Femur (tissue), 1 donor: ENCODE measurements at places on chromosomes 1 and 21.
A peak's percentile ranks its signal among the peaks of the same experiment; 100 is the strongest.

- peak; percentile 25 for DNase-seq
Observed at GRCh38 chr1:237396426-237396825, 354.4 kb downstream of the RYR2 start.

- no peak for DNase-seq
Observed at GRCh38 chr1:240888039-240888786, 276.3 kb upstream of the GREM2 start.

- DNase-seq, result no peak
Observed at GRCh38 chr1:2288311-2288710, 60.2 kb downstream of the SKI start.

- no peak for DNase-seq
Observed at GRCh38 chr1:151847867-151848596, 5.5 kb downstream of the THEM5 start.

DNA sequence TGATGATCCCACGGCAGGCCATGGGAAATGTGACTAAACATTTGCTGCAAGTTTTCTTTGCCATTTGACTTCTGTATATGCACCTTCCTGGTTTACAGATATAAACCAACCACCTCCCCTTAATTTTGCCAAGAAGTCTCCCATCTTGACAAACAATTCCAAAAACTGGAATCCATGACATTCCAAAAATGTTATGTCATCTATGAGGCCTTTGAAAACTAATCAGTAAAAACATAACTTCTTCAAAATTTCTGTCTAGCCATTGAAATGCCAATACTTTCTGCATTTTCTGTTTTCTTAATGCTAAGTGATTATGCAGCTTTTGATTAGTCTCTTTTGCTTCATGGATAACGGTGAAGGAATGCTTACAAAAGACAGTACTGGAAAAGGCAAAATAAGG is 84.1 kb downstream of the LYST start:
- DNase-seq, result no peak

DNA sequence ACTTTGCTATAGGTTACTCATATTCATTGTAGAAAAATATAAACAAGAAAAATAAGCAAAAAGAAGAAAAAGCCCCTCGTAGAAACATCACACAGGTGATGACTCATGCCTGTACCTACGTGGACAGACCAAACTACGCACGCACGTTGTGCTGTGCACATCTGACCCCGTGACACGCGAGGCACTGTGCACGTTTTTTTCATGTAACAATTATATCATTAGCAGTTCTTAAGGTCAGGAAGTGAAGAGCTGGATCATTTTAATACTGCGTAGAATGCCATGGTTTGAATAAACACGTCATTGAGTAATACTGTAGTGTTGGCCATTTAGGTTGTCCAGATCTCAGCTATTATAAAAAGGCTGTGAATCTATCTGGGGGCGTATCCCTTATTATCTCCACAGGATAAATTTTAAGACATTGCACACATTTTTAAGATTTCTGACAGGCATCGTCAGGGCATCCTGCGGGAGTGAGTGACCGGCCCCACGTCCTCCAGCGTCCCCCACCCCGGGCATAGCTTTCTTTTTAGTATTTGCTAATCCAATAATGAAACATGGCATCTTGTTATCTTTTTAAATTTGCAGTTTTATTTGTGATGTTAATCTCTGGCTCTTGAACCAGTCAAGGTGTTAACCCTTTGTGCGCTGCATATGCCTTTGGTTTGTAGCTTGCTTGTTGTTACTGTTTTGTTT is 23.4 kb upstream of the ADARB1 start:
- DNase-seq, result no peak

GRCh38 chr1:198179556-198179981 is 22.8 kb downstream of the NEK7 start:
- peak; percentile 42 for DNase-seq

DNA sequence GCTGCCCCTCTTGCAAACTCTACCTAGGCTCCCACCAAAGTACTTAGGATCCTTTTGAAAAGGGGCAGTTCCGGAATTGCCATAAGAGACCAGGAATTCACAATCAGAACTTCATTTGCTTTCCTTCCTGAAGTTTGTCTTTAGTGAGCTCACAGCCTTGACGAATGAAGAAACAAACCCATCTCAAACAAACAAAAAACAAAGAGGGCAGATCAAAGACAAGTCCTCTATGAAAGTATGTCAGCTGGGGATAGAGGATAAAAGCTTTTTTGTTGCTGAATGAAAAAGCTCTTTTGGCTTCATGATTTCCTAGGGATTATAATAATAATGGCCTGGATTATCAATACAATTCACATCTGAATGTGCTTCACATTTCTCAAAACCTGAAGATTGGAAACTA is 357.9 kb upstream of the DUSP10 start:
- DNase-seq, result no peak

DNA sequence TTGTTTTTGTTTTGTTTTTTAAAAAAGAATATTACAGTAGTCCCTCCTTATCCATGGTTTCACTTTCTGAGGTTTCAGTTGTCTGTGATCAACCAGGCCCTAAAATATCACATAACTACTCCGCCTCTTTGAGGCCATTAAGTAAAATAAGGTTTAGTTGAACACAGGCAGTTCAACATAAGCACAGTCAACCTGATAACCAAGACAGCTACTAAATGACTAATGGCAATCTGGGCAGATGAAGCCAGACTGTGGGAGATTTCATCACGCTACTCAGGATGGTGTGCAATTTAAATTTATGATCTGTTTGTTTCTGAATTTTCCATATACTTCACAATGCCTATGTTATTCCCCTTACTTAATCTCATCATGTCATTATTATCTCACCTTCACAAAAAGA is 30.1 kb downstream of the LDLRAD1 start:
- no peak for DNase-seq

DNA sequence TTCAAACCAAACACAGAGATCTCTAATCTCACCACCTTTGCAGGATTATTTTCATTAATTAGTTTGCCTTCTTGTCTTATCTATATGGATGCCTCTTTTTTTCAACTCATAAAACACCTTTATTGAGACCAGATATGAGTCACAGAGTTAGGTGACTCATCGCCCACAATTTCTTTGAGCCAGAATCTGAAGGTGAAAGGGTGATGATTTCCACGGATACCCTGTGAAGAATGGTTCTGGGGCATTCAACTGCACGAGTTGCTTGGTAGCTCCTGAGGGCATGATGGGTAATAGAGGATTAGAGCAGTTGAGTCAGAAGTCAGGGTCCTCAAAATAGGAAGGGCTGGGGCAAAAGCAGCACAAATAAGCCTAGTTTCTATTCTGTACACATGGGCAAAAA is 128.2 kb downstream of the TBX19 start:
- no peak for DNase-seq

- no peak for DNase-seq
Observed at GRCh38 chr1:76824106-76824505, 43.2 kb upstream of the ST6GALNAC5 start.

DNA sequence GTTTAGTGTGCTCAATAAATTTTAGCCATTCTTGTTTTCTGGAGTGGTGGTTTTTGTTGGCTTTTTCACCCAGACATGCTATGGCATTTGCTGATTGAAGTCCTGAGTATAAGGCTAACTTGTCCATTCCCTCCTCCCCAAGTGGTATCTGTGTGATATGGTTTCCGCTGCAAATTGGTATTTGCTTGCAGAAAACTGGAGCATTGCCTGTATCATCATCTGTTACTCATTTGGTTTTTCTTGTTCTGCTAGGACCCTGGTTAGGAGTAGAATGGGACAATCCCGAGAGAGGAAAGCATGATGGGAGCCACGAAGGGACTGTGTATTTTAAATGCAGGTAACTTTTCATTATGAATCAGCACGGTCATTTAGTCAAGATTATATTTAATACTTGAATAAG is 34.0 kb downstream of the TBCE start:
- DNase-seq, result no peak

DNA sequence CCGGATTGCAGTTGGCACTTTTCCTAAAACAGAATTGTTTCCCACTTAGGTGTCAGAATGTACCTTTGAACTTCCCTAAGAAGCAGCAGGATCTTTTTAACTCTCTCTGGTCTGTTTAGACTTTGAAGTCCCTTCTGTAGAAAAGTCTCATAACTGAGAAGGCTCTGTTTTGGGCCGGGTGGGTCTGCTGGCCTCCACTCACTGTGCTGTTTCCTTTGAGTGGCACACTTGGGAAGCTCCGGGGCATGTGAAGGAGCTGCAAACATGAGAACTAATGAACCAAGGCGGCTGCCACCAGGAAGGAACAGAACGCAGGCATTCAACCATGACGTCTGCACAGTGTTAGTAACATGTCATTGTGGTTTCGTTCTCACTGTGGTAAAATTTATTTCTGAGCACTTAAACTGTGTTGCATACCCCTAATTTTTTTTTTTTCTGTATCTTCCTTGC is 19.5 kb upstream of the NCMAP start:
- peak; percentile 27 for DNase-seq

DNA sequence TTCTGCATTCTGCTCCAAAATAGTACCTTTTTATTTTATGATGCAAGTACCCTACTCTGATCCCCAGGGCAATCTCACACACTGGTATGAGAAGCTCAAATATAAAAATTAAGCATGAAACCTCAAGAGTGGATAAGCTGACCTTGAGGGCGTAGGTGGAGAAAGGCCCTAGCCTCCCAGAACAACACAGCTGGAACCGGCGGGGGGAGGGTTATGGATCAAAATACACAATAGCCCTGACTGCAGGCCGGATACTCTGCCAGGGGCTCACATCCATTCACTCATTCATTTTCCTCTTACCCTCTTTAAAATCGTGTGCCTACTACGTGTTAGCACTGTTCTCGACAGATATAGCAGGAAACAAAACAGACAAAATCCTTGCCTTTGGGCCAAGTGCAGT is 32.8 kb upstream of the ECE1 start:
- DNase-seq, result no peak

- DNase-seq, result peak; percentile 50
Observed at GRCh38 chr1:12196641-12197482, 30.1 kb downstream of the TNFRSF1B start.

DNA sequence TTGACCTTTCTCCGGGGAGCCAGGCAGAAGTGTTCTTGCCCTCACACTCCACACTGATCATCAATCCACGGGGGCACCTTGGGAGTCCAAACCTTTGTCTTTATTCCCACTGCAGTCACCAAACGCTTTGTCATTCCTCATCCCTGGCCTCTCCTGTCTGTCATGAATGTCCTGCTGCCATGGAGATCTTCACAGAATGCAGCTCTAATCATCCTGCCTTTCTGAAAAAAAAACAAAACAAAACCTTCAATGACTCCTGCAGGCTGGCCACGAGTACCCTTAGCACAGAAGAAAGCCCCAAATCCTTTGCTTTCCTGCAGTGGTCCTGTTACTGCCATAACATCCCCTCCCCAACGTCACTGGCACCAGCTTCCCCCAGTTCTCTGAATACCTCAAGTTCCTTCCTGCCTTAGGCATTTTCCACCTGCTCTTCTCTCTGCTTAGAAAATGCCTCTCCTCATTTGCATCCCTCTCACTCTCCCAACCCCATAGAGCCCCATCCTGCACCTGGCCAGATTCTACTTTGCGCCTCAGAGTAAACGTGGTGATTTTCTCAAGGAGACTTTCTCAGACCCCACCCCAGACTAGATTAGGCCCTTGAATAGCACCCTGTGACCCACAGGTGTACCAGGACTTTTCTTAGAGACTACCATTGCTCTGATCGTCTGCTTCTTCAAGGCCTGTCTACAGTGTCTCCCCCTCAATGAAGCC is 131.2 kb downstream of the AK5 start:
- DNase-seq, result no peak

DNA sequence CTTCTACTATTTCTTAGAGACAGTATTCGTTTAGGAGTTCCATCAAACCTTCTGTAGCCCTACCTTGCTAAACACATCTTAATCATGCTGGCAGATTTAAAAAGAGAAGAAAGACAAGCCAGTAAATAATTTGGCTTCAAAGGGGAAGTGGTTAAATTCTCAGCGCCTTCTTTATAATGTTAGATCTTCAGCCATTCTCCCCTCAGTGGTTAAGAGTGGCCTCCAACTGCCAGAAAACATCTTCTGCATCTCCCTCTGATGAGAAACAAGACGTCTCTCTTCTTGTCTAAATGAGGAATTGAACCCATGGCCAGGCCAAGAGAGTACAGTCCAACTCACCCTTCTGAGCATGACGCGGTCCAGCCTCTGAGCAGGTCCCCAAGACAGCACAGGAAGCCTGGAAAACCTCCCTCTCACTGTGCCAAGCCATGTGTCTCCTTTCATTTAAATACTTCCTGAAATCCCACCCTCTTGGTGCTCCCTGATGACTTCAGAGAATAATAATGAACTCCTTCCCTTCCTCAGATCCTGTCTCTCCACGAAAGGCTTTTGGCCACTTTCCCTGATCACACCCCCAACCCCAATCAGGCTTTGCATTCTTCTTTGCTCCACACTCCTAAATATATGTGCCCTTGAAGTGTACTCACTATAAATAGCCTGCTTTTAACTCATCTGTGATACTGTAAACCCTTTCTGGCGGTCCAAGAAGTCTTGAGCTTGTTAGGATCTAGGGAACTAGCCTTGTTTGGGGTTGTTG is 16.4 kb upstream of the LRRC52 start:
- no peak for DNase-seq

- DNase-seq, result peak; percentile 42
Observed at GRCh38 chr1:83508485-83509151, 490.3 kb downstream of the TTLL7 start.

GRCh38 chr1:113146242-113147072 is 73.5 kb downstream of the LRIG2 start:
- no peak for DNase-seq

GRCh38 chr1:232090816-232091215 is 464.2 kb downstream of the DISC1 start:
- no peak for DNase-seq

DNA sequence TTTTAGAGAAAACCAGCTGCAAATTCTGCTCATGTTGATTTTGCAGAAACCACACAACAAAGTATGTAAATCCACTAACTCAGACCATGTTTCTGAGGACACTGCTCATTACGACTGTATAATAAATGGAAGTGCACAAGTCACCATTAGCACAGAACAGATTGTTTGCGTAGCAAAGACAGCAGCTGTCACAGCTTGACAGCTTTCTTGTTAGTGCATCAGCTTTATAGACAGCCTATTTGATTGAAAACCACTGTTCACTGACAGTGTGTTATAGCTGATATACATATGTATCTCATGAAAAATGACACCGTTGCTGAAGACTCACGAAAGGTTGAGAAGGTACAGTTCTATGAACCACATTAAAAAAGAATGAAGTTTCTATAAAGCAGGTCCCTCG is 560.2 kb upstream of the ZRANB2 start:
- DNase-seq, result no peak

- DNase-seq, result no peak
Observed at GRCh38 chr1:184373155-184373554, 13.7 kb upstream of the C1orf21 start.
